T-cell (primary cell): ENCODE measurements at places on chromosomes 4 and X.

DNA sequence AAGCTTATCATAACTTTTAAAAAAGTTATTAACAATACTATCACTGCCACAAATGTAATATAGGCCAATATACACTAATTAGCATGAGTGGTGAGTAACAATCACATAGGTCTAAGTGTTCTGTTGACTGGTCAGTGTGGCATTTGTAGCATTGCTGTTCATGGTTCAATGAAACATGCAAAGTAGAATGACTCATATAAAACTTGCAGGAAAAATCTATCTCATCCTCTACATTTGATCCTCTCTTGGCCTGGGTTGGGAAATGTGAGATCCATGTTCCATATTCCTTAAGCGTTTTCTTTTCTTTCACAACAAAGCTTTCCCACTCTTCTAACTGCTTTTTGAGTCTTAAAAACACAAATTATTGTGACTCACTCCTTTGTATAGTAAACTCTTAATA lies 1418.7 kb downstream of the FSTL5 start:
- no peaks in the 10 kb centered on the region for H3K4me1 ChIP-seq
- no peaks in the 10 kb centered on the region for H3K36me3 ChIP-seq
- H3K4me3 ChIP-seq = no peak overlapping the region
- no peak overlapping the region for H3K27ac ChIP-seq

GRCh38 chrX:112841114-112841819 lies 636 bp upstream of the AMOT start:
- H3K27ac ChIP-seq = peak overlapping the region; percentile 64
- peak overlapping the region; percentile 83 for H3K4me3 ChIP-seq
- DNase-seq = peak; percentile 71

DNA sequence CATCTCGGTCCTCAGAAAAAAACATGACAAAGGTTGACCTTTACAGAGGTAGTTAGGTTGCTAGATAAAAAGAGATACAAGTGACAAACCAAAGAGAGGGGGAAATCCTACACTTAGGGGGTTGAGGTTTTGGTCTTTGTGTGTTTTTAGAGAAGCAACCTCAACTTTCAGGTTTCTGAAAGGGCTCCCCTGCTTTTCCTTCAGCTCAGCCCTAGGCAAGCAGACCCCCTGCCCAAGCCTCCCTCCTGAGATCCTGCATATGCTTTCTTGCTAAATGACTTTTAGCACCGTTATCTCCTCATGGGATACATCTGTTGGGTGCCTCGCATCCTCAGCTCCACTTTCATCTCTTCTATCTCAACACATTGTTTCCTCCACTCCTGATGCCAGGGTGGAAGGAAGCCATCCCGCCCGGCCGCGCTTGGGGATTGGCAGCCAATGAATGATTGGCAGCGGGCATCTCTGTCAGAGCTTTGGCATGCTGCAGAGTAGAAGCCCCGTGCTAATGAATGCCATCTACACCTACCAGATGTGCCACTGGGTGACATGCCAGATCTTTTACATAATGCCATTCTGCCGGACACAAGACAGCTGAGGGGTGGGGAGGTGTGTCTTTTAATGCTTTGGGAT lies 15.0 kb upstream of the PRDM8 start:
- no peaks in the 10 kb centered on the region for H3K27me3 ChIP-seq
- H3K4me3 ChIP-seq = no peak overlapping the region
- H3K27ac ChIP-seq = peak overlapping the region; percentile 94
- no peaks in the 10 kb centered on the region for H3K36me3 ChIP-seq

GRCh38 chr4:156568041-156568440 lies 403.6 kb downstream of the PDGFC start:
- no peaks in the 10 kb centered on the region for H3K36me3 ChIP-seq
- no peak overlapping the region for H3K4me3 ChIP-seq
- H3K4me1 ChIP-seq = no peaks in the 10 kb centered on the region
- no peak for DNase-seq
- no peaks in the 10 kb centered on the region for H3K27me3 ChIP-seq

- no peak overlapping the region for H3K4me3 ChIP-seq
- H3K27ac ChIP-seq = no peak overlapping the region
- no peaks in the 10 kb centered on the region for H3K27me3 ChIP-seq
- no peaks in the 10 kb centered on the region for H3K36me3 ChIP-seq
These were observed 156.8 kb upstream of the MAB21L2 start for GRCh38 chr4:150425161-150425560.

- no peaks in the 10 kb centered on the region for H3K4me1 ChIP-seq
- H3K4me3 ChIP-seq = no peak overlapping the region
- no peaks in the 10 kb centered on the region for H3K27me3 ChIP-seq
- no peak overlapping the region for H3K27ac ChIP-seq
These were observed 10.3 kb downstream of the FHDC1 start for GRCh38 chr4:152946446-152946845.
